Fibroblast of lung (primary cell): ENCODE measurements at places on chromosomes 1 and 21.

- DNase-seq: no peak
These were observed 677 bp downstream of the NCAM2 start for GRCh38 chr21:20998886-20999285.

GRCh38 chr1:45018599-45019230 is 6.7 kb downstream of the UROD start:
- DNase-seq: peak; percentile 64

- peak; percentile 32 for DNase-seq
These were observed 37.4 kb downstream of the CITED4 start for GRCh38 chr1:40824591-40825434.

DNA sequence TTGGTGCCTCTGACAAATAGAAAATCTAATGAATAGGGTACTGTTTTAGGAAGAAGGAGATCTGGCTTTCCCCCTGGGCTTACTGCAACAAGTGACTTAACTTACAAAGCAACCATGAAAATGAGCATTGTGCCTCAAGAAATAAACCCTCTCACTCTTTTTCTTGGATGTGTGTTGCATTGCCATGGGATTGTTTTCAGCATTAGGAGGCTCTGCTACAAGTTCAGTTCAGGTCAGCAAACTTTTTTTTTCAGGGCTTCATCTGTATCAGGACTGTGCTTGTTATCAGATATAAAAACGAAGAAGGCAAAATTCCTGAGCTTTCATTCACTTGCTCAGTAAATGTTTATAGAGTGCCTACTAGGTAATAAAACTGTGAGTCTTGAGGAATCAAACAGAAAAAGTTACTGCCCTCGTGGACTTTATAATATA is 37.8 kb upstream of the DOCK7 start:
- DNase-seq: no peak

DNA sequence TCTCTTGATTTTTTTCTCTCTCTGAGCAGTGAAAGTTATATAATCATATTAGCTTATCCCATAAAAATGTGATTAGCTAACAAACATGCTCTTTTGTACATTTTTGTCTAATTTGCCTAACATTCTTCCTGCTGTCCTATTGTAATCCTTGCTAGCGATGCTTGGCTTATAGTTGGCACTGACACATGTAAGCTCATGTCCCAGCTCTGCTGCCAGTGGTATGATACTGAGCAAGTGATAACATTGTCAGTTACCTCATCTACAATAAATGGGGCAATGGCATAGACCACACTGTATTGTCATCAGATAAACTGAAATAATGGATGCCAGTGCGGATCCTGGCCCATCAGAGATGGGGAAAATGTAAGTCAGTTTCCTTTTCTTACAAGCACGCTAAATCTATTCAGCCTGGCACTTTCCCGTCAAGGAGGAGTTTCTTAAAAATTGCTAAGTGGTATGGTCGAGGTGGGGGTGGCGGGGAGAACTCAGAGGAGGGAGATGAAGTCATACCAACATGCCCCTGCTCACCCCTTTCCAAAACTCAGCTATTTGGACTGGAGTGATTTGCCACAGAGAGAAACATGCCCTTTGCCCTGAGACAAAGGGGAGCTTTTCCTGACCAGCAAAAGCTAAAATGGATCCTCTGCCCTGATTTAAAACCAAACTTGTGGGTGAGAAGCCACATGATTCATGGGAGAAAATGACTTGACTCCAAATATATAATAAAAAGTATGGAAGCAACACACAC is 1.3 kb downstream of the FYB2 start:
- DNase-seq: no peak

GRCh38 chr1:68232289-68233148 is at the start of gene WLS:
WLS (minus strand) TSS chr1:68232523; CDS start chr1:68232299, 224 bp downstream.
- peak; percentile 84 for DNase-seq

DNA sequence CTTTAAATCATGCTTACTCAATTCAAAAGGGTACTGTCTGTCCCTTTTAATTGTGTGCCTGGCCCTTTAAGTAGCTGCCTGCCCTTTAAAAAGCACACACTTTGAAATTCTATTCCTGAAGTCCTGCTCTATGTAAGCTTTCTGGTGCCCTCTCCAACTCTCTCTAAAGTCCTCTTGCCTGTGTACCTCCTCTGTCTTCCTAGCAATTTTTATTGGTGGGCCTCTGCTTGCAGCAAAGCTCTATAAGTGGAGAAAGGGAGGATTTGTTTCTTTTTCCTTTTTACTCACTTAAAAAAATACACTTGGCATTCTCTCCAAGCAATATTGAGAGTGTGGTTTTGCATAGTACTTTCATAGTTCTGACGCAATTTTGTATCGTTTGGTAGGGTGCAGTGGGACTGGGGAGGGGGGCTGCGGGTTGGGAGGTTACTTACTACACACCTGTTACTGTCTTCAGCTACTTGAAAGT is 135.4 kb downstream of the LMO4 start:
- no peak for DNase-seq

DNA sequence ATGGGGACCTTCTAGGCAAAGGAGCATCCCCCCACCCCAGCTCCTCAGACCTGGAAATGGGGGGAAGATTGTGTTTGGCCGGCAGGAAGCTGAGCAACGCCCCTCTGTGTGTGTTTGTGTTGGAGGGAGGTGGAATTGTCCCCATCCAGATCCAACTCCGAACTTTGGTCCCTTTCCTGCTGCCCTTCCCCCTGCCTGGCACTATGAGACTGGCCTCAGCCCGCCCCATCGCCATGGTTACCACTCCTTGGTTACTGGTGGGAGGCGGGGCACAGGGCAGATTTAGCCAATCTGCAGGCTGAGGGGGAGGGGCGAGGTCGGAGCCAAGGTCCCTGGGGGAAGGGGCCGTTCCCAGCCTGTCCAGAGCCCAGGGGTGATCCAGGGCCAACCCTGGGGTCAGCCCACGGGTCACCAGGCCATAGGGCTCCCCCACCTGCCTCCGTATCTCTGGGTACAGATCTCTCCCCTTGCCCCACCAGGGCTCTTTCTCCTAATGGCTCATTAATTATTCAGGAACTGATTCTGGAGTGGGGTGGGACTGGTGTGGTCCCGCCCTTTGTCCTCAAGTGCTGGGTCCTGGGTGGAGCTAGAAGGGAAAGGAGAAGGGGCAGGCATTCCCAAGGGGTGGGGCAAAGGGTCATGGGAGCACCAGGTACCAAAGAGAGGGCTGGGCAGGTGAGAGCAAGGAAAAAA is 15.2 kb downstream of the PTPRF start:
- no peak for DNase-seq

GRCh38 chr21:34576041-34576511 is 38.8 kb downstream of the RCAN1 start:
- peak; percentile 37 for DNase-seq

GRCh38 chr1:101290922-101291561 is 54.2 kb downstream of the S1PR1 start:
- DNase-seq: no peak

DNA sequence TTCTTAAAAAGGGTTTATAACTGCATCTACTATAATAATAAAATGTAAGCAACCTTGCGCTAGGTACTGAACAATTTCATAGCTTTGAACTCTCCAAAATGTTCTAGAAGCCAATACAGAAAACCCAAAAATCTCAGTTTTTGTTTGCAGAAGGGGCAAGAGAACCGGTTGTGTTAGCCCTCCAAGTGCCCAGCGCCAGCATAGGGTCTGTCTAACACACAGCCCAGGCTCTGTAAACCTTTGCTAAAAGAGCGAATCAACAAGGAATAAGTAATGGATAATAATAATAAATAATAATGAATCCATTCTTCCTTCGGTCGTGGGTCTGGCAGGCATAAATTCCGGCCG is 333 bp upstream of the CHAF1B start:
- no peak for DNase-seq

DNA sequence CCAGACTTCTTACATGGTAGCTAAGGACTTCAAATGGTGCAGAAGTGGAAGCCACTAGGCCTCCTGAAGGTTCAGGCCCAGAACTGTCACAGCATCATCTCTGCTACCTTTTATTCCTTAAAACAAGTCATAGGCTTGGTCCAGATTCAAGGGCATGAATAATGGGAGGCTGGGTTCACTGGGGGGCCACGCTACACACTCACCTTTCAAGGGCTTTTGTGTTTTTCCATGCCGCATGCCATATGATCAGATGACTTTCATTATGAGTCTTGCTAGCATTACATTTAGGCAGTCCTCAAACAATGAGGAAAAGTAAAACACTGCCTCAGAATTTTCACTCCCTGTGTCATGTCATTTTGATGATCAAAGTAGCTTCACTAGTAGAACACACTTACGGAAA is 83.4 kb downstream of the VPS26C start:
- no peak for DNase-seq

DNA sequence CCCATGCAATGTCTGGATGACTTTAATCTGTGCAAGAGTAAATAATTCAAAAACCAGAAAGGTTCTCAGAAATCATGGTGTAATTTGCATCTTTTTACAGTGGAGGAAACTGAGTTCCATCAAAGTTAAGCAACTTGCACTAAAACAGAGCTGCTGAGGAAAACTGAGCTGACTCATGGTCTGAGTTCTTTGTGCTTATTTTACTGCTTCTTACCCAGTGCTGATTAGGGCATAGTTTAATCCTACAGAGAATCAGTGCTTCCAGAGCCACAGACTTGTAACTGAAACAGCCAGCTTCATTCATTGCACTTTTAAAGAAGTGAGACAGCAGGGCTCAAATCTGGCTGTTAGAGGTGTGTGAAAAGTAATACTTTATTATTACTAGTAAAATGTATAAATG is 10.9 kb upstream of the RWDD3 start:
- peak; percentile 63 for DNase-seq

DNA sequence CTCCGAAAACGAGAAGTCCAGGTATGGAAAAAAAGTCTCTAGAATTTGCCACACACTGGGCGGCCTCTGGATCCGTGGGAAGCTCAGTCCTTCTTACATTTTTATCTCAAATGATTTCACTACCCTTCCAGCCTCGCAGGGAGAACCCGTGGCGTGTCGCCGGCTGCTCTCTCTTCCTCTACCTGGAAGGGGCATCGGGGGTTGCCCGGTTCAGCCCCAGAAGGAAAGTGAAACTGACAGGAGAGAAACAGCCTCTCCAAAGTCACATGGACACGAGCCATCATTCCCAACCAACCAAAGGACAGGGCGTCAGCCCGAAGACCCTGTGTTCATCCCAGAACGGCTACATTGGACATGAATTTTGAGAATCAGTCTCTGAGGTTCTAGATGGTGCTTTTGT is 182.5 kb downstream of the ADSS2 start:
- DNase-seq: no peak

DNA sequence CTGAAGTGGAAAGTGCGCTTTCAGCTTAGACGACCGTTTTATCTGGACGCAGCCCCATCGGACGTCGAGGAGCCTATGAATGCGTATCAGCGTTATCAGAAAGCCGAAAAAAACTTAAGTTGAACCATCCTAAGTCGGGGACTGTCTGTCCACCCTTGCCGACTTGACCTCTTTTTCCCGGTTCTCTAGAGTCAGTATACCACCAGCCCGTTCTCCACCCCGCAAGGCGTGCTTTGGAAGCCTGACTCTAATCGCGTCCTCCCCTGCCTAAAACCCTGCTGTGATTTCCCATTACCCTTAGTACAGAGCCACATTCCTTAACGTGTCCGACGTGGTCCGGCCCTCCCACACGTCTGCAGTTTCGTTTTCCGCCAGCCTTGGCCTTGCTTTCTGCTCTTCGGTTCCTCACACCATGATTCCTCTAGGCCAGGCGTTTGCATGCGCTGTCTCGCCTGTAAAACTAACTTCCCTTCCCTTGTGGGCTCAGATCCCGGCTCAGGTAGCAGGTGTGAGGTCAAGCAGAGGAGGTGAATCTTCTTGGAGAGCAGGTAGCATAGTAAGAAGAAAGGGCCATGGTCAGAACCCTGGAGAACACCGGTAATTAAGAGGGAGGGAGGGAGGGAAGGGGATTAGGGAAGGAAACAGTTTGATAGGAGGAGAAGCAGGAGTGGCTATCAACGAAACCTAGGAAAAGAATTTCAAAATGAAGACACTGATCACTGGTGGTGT is 865 bp downstream of the ADPRS start:
- DNase-seq: peak; percentile 71

DNA sequence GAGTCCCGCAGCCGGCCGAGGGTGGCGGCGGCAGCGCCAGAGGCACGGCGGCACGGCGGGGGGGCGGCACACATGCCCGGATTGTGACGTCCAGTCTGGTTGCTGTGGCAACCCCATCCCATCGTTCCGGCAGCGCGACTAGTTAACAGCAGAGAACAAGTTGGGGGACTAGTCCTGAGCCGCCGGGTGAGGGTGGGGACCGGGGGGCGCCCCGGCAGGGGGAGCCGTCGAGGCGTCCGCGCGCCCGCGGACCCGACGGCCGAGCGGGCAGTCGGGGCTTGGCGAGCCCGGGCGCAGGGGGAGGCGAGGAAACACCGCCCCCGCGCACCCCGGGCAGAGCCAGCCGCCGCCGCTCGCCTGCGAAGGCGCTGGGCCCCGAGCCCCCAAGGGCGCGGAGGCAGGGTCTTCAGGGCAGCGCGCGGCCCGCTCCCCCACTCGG is at the start of gene CHD5:
Gene CHD5 (minus strand): TSS at position 54 of the 439 bp plus-strand sequence. CDS start 298 bp downstream, outside the sequence.
- no peak for DNase-seq

DNA sequence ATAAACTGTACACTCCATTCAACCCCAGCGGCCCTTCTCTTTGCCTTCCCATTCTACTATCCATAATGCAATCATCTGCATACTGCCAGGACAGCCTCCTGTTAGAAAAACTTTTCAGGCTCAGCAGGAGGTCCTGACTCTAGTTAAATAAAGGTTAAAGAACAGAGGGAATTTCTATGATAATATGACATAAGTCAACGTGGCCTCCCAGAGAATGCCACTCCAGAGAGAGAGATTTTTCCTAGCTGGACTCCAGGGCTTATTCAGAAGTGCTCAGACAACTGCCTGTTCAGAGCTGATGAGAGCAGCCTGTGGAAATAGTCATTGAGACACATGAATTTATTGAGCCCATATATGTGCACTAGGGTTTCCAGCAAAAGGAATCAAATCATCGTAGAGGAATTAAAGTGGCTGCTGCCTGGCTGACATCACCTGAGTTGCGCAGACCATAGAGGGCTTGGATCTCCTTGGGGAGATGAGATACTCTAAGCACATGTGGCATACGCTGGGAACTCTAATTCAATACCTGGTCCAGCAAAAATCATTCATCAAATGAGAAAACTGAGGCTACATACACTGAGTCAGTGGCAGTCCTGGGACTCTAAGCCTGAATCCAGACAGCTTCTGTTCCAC is 736.2 kb downstream of the PTPRU start:
- DNase-seq: no peak

- no peak for DNase-seq
These were observed 100.7 kb downstream of the BARHL2 start for GRCh38 chr1:90616395-90616794.

DNA sequence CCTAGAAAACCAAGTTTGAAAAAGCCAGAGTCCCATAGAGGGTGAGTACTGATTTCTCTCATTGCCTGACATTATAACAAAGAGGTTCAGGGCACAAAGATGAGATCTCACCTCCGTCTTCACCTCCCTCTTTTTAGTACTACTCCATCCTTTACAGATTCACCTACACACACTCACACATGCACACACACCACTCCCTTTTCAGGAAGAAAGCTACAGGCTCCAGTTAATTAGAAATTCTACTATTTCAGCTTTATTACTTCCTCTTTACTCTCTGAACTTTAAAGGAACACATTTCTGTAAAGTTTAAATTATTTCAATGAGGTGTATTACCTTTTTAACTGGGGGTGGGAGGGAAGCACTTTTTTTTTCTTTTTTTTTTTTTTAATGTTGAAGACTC is 59.6 kb upstream of the PRDX6 start:
- DNase-seq: no peak
